ENCODE measurements at places on chromosomes 2 and 18. TPM values are rescaled to one million over a fixed set of nuclear protein-coding genes. Genes with fewer than 3 reads are reported as not detected.

GRCh38 chr2:226609366-226609765, 190.3 kb downstream of the IRS1 start:
- no peak overlapping the region for H3K4me3 ChIP-seq
- H3K27me3 ChIP-seq, result no peaks in the 10 kb centered on the region
- peak overlapping the region; percentile 15 for H3K27ac ChIP-seq

DNA sequence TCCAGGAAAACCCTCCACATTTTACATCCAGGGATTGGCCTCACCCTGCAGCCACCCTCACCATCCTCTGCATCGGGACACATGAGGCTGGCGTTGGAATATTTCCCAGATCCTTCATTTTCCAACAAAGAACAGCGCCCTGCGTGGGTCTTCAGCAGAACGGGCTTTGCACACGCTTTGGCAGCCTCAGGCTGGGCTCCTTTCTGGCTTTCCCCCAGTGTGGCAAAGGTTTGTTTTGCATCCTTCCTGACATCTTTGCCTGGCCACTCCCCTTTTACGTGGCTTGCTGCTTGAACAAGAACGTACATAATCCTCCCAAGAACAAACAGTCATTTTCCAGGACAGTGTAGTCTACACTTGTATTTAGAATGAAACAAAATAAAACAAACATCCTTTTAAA, 25.6 kb upstream of the GREB1 start:
- DNase-seq, result no peak
- H3K4me3 ChIP-seq, result no peak overlapping the region
- H3K4me1 ChIP-seq, result no peaks in the 10 kb centered on the region
- no peak overlapping the region for H3K27ac ChIP-seq

GRCh38 chr2:54122939-54123338, 7.5 kb downstream of the ACYP2 start:
- no peaks in the 10 kb centered on the region for H3K27me3 ChIP-seq
- H3K4me1 ChIP-seq, result peaks cover 23% of the 10 kb centered on the region
- peak overlapping the region; percentile 48 for H3K4me3 ChIP-seq
- H3K27ac ChIP-seq, result peak overlapping the region; percentile 94
- no peaks in the 10 kb centered on the region for H3K36me3 ChIP-seq

- peaks cover 32% of the 10 kb centered on the region for H3K4me1 ChIP-seq
- no peak overlapping the region for H3K27ac ChIP-seq
Observed at GRCh38 chr2:74079522-74080341, 68.0 kb downstream of the BOLA3 start.

DNA sequence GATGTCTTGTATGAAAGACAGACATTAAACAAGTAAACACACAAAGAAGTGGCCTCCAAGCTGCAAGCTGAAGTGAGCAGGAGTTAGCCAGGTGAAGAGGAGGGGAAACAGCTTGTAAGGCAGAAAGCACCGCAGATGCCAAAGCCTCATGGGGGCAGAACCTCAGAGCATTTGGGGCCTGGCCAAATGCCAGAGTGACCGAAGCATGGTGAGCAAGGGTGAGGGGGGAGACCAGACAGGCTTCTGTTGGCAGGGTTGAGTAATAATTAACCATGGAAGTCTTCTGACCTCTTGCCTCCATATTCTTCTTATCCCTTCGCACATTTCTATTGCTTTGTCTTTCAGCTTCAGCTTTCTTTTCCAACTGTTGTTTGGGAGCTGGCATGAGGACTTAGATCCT, 5.6 kb downstream of the QPCT start:
- H3K27me3 ChIP-seq, result no peaks in the 10 kb centered on the region
- H3K27ac ChIP-seq, result no peak overlapping the region
- no peaks in the 10 kb centered on the region for H3K36me3 ChIP-seq
- DNase-seq, result no peak
- no peak overlapping the region for H3K4me3 ChIP-seq

EFEMP1 gene
- total RNA-seq, result 9.5 TPM

VAMP5 gene
- not detected for total RNA-seq

Data from chondrocyte (in vitro differentiated cells).